Cardiac fibroblast (primary cell): ENCODE measurements at places on chromosomes 2 and 18.

DNA sequence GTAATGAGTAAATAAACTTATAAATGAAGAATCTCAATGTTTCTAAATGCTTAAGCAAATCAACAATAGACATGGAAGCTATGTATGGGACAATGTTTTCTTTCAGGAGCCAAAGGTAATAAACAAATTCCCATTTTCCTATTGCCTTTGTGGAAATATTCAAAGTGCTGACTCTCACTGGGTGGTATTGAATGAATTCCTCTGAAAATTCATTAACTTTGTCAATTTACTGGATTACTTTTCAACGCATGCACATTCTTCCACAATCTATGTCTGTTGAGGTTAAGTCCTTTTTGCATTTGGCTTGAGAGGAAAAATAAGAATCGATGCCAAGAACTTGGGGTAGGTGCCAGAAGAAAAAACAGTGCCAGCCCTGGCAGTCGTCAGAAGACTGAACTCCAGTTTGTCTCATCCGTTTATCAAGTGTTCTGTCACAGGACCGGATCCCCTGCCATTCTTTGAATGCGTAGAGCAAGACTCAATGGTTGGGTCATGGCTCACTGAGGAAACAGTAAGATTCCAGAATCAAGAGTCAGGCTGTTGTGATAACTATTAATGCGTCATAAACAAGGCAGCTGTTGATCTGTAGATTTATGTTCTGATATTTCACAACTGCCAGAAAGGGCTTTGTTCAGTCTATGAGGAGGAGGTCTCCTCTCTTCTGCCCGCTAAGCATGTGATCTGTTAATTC is 133.3 kb downstream of the GFPT1 start:
- peak; percentile 100 for DNase-seq

GRCh38 chr2:42926434-42927333 is 134.3 kb upstream of the HAAO start:
- no peak for DNase-seq

- no peak for DNase-seq
These were observed 151.8 kb upstream of the GCFC2 start for GRCh38 chr2:75862547-75862946.

DNA sequence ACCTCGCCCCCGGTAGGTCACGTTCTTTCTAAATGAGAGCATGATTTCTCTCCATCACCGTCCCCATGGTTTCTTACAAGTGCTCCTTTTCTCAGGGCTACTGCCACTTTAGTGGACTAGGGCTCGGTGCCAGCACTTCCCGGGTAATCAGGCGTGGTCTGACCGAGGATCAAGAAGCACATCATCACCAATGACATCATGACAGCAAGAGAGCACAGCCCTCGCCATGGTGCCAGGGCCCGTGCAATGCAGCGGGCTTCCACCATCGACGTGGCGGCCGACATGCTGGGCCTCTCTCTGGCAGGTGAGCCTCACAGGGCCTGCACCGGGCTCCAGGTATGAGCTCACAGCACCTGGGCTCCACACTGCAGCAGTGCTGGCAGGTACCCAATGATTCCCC is 75.2 kb downstream of the INPP4A start:
- no peak for DNase-seq

DNA sequence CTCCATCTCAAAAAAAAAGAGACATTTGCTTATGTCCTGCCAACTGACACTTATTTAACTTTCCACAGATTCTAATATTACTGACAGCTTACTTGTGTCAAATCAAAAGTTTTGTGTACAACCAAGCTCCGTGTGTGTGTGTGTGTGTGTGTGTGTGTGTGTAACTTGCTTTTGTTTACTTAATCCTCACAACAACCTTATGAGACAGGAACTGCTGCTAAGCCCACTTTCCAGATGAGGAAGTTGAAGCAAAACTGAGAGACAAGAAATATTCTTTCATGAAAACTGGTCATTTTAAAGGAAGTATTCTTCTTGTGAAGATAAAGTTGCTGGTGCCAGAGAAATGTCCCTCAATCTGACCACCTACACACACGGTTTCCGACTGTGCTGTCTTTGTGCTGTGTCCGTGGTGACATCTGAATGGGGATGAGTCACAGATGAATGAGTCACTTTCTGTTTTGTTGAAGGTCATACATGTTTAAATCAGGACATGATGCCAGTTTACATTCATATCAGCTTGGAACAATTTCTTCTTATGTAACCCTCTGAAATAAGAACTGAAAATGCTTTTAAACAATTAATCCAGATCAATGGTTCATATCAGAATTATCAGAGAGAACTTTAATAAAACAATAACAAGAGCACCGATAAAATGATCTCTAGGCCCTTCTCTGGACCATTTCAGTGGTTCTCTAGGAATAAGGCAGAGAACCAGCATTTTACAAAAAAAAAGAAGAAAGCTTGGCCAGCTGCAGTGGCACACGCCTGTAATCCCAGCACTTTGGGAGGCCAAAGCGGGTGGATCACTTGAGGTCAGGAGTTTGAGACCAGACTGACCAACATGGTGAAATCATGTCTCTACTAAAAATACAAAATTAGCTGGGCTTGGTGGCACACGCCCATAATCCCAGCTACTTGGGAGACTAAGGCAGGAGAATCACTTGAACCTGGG is 95.5 kb downstream of the THNSL2 start:
- peak; percentile 10 for DNase-seq

DNA sequence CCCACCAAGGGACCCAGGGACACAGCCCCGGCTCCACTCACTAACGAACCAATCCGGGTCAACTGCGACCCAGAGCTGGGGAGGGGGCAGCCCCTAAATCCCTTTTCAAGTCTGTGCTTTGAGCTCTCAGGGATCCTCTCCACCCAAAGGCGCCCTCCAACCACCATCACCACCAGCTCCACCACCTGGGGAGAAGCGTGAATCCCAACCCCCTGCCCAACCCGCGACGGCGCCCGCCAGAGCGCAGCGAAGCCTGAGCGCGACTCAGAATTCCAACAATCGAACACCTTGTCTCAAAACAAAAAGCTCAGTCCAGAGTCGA is 497 bp downstream of the DSC3 start:
- no peak for DNase-seq

GRCh38 chr2:25173719-25174118 is 5.3 kb upstream of the POMC start:
- no peak for DNase-seq

DNA sequence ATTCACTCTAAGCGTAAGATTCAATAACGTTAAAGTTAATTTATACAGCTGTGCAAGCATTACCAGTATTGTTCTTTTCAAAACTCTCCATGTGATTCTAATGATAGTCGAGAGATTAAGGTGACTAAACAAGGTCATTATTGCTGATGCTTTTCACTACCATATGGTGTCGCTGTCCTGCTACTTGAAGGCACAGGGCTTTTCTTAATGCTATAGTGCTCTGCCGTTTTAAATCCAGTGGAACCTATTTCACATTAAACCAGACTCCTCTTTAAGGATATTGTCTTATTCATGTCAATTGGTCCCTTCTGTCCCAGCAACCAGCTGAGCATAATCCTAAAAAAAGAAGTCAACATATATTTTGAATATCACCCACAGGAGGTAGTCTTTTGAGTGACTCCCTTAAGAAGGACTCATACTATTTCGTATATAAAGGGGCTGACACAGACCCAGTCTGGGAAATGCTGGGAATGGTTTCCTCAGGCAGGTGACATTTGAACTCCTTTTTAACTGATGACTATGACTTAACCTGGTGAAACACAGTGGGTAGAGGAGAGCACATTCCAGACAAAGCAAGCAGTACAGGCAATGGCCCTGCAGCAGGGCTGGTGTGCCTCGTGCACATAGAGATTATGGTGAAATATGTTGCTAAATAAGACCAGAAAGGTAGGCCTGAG is 53.9 kb upstream of the CYTIP start:
- DNase-seq, result peak; percentile 59

DNA sequence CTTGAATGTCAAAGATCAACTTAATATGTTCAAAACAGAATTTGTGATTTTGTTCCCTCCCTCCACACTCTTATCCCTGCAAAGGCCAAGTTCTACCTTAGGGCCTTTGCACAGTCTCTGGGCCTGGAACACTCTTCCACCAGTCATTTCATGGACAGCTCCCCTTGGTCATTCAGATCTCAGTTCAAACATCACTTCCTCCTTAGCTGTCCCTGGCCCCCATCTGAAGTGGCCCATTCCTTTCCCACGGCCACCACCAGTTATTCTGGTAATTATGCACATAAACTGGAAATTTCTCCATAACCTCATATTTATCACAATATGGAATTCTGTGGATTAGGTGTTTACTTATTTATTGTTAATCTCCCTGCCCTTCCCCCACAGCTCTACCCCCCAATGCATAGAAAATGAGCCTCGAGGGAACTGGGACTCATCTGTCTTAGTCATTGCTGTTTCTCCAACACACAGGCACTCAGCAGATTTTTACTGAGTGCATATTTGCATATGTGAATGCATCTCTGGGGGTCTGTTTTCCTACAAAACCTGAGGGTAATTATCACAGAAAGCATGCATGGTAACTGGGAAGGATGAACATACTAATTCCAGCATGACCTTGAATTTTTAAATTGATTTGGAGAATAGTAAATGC is 35.5 kb upstream of the SPTBN1 start:
- no peak for DNase-seq

GRCh38 chr2:133624551-133624950 is 56.3 kb upstream of the NCKAP5 start:
- DNase-seq, result no peak

DNA sequence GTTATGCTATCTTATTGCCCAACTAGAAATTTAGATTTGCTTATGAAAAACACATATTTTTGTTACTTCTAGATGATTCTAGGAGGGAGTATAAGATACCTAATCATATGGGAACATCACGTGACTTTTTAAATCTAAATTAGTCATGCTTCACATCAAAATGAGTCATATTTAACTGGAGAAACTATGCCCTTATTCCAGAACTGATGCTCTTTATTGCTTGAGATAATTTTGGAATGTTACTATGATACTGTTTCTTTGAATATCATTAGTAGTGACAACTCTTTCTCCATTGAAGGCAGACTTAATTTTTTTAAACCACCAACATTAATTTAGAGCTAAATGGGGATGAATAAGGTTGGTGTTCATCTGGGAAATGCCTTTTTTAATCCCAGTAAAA is 19.9 kb upstream of the ELAC1 start:
- peak; percentile 57 for DNase-seq

GRCh38 chr18:64882896-64883295 is 734.0 kb upstream of the LINC00305 start:
- no peak for DNase-seq

DNA sequence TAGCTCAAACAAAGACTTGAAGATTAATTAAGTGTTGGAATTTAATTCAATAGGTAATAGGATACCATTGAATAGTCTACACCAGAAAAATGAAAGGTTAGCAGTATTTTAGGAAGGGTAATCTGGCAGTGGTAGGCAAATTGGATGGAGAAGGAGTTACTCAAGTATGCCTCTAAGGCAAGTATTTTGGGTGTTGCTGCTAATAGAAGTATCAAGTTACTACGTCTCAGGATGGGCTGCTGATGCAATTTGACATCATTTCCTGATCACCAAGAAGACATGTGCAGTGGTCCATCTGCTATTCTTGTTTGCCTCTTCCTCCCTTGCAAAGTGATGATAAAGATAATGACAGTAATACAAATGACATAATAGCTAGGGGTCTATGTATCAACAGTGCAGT is 485.3 kb downstream of the TGIF1 start:
- DNase-seq, result peak; percentile 5

DNA sequence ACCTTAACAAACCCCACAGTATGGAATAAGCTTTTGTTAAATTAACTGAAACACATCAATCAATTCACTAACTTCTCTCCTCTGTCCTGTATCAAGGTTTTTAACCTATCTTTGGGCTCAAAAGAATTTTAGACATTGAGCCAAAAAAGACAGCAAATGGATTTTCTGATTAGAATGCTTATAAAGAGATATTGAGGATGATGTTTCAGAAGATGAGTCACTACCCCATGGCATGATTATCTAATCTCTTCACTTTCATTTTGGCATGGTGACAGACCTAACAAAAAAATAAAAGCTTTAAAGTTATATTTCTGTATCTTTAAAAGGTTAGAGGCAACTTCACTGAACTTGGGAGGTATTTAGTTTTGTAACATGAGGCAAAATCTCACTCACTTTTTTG is 55.5 kb downstream of the SGPP2 start:
- no peak for DNase-seq

DNA sequence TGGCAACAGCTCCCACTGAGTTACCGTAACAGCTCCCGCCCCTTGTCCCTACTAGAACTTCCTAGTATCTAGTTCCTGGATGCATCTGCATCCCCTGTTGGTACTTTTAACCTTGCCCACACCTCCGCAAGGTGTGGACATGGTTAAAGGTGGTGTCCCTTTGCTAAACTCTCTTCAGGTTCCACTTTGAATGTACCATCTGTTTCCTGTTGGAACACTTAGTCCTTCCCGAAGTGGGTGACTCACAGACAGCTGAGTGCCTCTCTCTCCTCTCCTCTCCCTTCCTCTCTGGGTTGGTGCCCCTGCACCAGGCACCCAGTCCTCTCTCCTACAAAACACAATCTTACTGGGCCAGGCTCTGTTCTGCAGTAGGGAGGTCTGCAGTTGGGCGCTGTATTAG is 19.6 kb upstream of the REL start:
- DNase-seq, result no peak

DNA sequence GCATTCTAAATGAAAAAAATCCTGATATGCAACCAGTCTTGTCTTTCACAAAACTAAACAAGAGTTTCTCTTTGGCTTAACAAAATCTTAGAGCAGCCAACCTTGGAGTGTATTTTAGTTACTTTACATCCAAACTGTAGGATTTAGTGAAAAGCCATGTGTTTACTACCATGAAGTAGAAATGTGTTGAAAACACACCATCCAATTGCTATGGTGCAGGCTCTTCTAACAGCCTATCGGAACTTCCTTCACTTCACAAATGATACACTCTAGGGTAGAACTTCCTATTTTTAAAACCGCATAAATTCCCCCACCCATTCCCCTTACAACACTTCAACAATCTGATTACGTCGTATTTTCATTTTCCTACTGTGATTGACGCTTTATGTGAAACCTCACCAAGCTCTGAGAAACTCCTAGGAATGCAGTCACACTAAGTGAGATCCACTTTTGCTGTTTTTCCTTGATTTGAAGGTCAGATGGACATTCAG is 74.4 kb upstream of the MAP4K4 start:
- DNase-seq, result no peak

- no peak for DNase-seq
These were observed 23.6 kb downstream of the THADA start for GRCh38 chr2:43572244-43572643.

GRCh38 chr2:146894514-146894913 is 950.3 kb upstream of the ACVR2A start:
- no peak for DNase-seq

- no peak for DNase-seq
These were observed 89.5 kb downstream of the ZFP36L2 start for GRCh38 chr2:43136876-43137275.

DNA sequence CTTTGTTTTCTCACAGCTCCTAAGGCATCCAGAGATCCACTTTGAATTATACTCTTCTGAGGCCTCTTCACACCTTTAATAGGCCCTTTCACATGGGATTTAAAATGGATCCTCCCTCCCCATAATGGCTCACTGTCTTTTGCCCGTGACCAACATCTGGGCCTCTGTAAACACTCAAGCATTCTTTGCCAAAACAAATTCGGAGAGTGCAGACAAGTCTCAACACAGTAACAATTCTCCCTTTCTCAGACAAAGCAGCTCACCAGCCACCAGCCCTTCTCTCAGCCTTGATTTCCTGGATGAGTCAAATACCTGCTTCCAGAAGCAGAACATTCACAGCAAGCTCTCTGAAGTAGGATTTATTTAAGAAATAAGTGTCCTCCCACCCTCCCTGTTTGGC is 14.0 kb upstream of the IMP4 start:
- no peak for DNase-seq
